Hepatocyte (in vitro differentiated cells): ENCODE measurements at places on chromosomes 1 and 21. TPM values are rescaled to one million over a fixed set of nuclear protein-coding genes. Genes with fewer than 3 reads are reported as not detected.

ICOSLG gene
- 0.68 and 1.9 TPM in 2 replicates for polyA plus RNA-seq

SPRR4 gene
- not detected in 2 replicates for polyA plus RNA-seq

BATF3 gene
- 3.2 and 3.5 TPM in 2 replicates for polyA plus RNA-seq

EXTL1 gene
- polyA plus RNA-seq: 1.3 and 1.6 TPM in 2 replicates

FCAMR gene
- 0.52 TPM in 1 of 2 replicates, not detected in the other for polyA plus RNA-seq

LEMD1 gene
- 0.35 and 2.6 TPM in 2 replicates for polyA plus RNA-seq

MATN1 gene
- polyA plus RNA-seq: 3.4 and 3.7 TPM in 2 replicates

FCRLB gene
- polyA plus RNA-seq: 0.60 and 1.5 TPM in 2 replicates

RGSL1 gene
- polyA plus RNA-seq: not detected in 2 replicates

FMOD gene
- polyA plus RNA-seq: 125 and 161 TPM in 2 replicates

SPRR2G gene
- polyA plus RNA-seq: not detected in 2 replicates

AVPR1B gene
- not detected in 2 replicates for polyA plus RNA-seq

CFHR3 gene
- 1.7 and 2.3 TPM in 2 replicates for polyA plus RNA-seq

TSSK3 gene
- polyA plus RNA-seq: 1.4 and 1.5 TPM in 2 replicates

PRKAA2 gene
- polyA plus RNA-seq: 1.2 and 1.8 TPM in 2 replicates

MED8 gene
- 68.3 and 70.4 TPM in 2 replicates for polyA plus RNA-seq

GPR52 gene
- polyA plus RNA-seq: not detected in 2 replicates

GJA5 gene
- 9.7 and 15.3 TPM in 2 replicates for polyA plus RNA-seq

HMCN1 gene
- polyA plus RNA-seq: 2.0 and 2.3 TPM in 2 replicates

GUCA2A gene
- 8.7 and 11.0 TPM in 2 replicates for polyA plus RNA-seq

ABCA4 gene
- polyA plus RNA-seq: 1.4 and 2.1 TPM in 2 replicates

TCHH gene
- 0.12 TPM in 1 of 2 replicates, not detected in the other for polyA plus RNA-seq
